ENCODE measurements at places on chromosomes 13 and 19. TPM values are rescaled to one million over a fixed set of nuclear protein-coding genes. Genes with fewer than 3 reads are reported as not detected.

- no peak overlapping the region for H3K4me3 ChIP-seq
- peaks cover 40% of the 10 kb centered on the region for H3K27me3 ChIP-seq
- no peak overlapping the region for H3K27ac ChIP-seq
- no peaks in the 10 kb centered on the region for H3K36me3 ChIP-seq
- peaks cover 41% of the 10 kb centered on the region for H3K4me1 ChIP-seq
- peak; percentile 93 for DNase-seq
Observed at GRCh38 chr19:13053761-13054625, 48.7 kb downstream of the LYL1 start.

NDUFA13 gene
- 309 TPM for total RNA-seq

PROZ gene
- total RNA-seq = not detected

DNA sequence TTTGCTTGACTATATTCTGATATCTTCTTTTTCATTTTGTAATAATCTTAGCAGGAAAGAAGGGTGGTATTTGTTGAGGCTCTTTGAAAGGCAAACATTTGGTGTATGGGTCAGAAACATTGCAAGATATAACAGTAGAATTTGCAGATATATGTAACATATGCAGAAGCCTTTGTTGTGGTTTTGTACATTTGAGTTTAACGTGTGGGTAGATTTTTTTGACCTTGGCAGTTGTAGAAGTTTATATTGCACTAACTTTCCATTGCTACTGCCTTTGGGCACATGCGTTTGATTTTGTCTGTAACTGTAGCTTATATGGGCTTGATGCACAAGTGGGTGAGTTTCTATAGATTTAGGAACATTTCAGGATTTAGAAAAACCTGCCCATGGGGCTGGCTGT lies 78.5 kb upstream of the SPRY2 start:
- no peak overlapping the region for H3K4me3 ChIP-seq
- H3K27me3 ChIP-seq = no peaks in the 10 kb centered on the region
- H3K27ac ChIP-seq = no peak overlapping the region
- no peak for DNase-seq
- no peaks in the 10 kb centered on the region for H3K36me3 ChIP-seq

GRCh38 chr19:29545866-29546582 lies 20.2 kb downstream of the VSTM2B start:
- H3K4me3 ChIP-seq = no peak overlapping the region
- no peak overlapping the region for H3K27ac ChIP-seq
- peaks cover 69% of the 10 kb centered on the region for H3K27me3 ChIP-seq
- DNase-seq = no peak

PSG2 gene
- total RNA-seq = not detected

DNA sequence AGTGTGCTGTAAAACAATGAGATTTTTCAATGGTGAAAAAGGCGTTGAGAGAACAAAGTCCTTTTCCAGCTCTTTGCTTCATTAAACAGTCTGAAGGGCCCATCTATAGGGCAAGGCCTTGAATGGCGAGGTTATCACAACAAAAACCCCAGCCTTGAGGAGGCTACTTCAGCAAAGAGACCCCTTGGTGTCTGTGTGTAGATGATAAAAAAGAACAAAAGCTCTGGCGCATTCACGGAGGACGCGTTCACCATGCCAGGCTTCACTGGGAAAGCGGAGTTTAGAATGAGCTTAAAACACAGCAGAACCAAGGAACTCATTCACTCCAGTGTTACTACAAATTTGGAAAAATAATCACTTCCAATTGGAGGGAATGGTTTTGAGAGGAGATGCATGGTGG lies 530.0 kb upstream of the ARGLU1 start:
- no peak overlapping the region for H3K4me3 ChIP-seq
- no peaks in the 10 kb centered on the region for H3K36me3 ChIP-seq
- no peak for DNase-seq

DNA sequence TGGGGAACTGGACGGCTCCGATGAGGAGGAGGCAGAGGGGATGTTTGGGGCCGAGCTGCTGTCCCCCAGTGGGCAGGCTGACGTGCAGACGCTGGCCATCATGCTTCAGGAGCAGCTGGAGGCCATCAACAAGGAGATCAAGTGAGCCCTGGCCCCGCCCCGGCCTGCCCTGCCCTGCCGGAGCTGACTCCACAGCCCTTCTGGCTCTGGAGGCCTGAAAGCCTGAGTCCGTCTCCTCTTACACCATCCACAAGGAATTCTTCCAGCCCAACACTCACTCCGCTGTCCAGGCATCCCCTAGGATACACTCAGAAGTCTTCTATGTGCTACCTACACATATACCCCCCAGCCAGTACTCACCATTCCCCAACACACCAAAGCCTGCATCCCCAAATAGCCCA lies 17.4 kb downstream of the PPFIA3 start:
- H3K27me3 ChIP-seq = no peaks in the 10 kb centered on the region
- no peak overlapping the region for H3K27ac ChIP-seq
- no peaks in the 10 kb centered on the region for H3K36me3 ChIP-seq
- H3K4me1 ChIP-seq = no peaks in the 10 kb centered on the region
- peak; percentile 32 for DNase-seq

DNA sequence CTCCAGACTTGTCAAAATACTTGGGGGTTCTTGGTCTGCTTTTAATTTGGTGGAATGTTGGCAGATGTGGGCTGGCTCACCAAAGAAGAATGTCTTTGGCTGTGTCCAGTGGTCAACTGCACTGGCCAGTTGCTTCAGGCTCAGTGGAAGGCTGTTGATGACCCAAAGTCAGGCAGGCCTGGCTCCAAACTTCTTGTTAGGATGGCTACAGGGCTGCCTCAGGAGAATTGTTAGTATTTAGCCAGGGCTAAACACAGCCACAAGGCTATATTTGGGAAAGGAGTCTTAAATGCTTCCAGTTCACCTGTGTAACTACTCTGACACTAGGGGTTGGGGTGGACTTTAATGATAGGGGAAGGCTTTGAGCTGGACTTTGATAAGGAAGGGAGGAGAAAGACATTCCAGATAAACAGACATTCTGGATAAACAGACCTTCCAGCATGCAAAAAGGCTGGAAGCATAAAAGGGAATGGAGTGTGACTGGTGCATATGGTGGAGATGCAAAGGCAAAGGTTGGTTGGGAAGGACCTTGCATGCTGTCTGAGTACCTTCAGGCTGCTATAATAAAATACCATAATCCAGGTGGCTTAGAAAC lies 116.8 kb downstream of the FOXO1 start:
- H3K36me3 ChIP-seq = no peaks in the 10 kb centered on the region
- H3K27ac ChIP-seq = no peak overlapping the region
- H3K4me1 ChIP-seq = no peaks in the 10 kb centered on the region
- DNase-seq = no peak

- 0 out of 2 replicates have a peak, but pooled peaks cover 9% of the 10 kb centered on the region for H3K4me1 ChIP-seq
- DNase-seq = no peak
- H3K4me3 ChIP-seq = no peak overlapping the region
- H3K27me3 ChIP-seq = no peaks in the 10 kb centered on the region
- H3K36me3 ChIP-seq = no peaks in the 10 kb centered on the region
- no peak overlapping the region for H3K27ac ChIP-seq
Observed at GRCh38 chr13:44627441-44627840, 51.3 kb upstream of the TSC22D1 start.

GRCh38 chr13:64925727-64926126 lies 2304.4 kb downstream of the PCDH9 start:
- peaks cover 13% of the 10 kb centered on the region for H3K4me1 ChIP-seq
- no peaks in the 10 kb centered on the region for H3K36me3 ChIP-seq
- DNase-seq = no peak

DNA sequence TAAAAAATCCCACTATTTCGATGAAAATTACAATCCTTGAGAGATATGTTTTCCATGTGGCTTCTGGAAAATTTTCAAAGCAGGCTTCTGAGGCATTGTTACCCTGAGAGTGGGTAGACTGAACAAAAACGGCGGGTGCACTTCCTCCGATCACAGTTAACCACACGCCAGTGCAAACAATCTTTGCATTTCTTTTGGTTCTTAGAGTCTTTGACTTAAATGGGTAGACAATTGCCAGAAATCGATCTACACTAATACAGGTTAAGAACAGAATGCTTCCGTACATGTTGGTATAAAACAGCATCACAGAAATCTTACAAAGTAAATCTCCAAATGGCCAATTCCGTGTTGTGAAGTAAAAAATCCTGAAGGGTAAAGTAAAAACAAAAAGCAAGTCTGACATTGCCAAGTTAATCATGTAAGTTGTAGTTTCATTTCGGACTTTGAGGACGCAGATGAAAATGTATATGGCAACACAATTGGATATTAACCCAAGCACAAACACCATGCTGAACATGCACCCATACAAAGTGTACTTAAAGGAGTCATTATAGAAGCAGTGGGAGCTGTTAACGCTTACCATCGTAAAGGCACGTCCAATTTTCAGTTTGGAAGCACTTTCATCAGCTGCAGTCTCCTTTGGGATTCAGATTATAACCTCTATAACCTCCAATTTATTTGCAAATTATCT lies 927 bp downstream of the LPAR6 start:
- H3K27me3 ChIP-seq = no peaks in the 10 kb centered on the region
- no peaks in the 10 kb centered on the region for H3K4me1 ChIP-seq
- no peak overlapping the region for H3K27ac ChIP-seq
- DNase-seq = no peak

- no peak overlapping the region for H3K4me3 ChIP-seq
- H3K27me3 ChIP-seq = no peaks in the 10 kb centered on the region
- H3K27ac ChIP-seq = no peak overlapping the region
- no peak for DNase-seq
Observed at GRCh38 chr13:50580684-50581305, 262.7 kb downstream of the DLEU7 start.

- no peaks in the 10 kb centered on the region for H3K27me3 ChIP-seq
- H3K4me3 ChIP-seq = no peak overlapping the region
- H3K27ac ChIP-seq = no peak overlapping the region
- no peaks in the 10 kb centered on the region for H3K36me3 ChIP-seq
- DNase-seq = no peak
Observed at GRCh38 chr13:109941951-109942350, 155.6 kb upstream of the IRS2 start.

GRCh38 chr19:3931041-3931440 lies 1.8 kb upstream of the NMRK2 start:
- peak; percentile 13 for DNase-seq
- H3K4me1 ChIP-seq = no peaks in the 10 kb centered on the region
- H3K36me3 ChIP-seq = no peaks in the 10 kb centered on the region
- H3K27ac ChIP-seq = no peak overlapping the region

PCDH8 gene
- not detected for total RNA-seq

DNA sequence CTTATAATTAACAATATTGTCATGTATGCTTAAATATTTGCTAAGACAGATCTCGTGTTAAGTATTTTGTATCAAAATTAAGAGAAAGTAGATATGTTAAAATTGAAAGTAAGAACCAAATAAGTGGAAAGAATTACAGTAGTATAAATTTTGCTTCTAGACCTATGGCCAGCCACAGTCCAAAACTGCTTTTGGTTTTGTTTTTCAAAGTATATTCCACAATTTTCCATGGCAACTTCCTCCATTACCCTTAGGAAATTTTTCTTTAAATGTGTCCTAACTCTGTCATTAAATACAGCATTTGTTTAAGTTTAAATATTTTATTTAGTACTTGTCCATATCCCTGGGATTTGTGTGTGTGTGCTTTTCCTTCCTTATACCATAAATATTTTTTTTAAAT lies 689.0 kb downstream of the DIAPH3 start:
- no peaks in the 10 kb centered on the region for H3K36me3 ChIP-seq
- no peak for DNase-seq
- no peak overlapping the region for H3K27ac ChIP-seq
- no peak overlapping the region for H3K4me3 ChIP-seq

GRCh38 chr19:51572908-51573307 lies 1.8 kb downstream of the ZNF175 start:
- H3K4me3 ChIP-seq = no peak overlapping the region
- 0 out of 2 replicates have a peak, but pooled peaks cover 9% of the 10 kb centered on the region for H3K27me3 ChIP-seq

GRCh38 chr13:35936246-35936978 lies 194.8 kb downstream of the DCLK1 start:
- H3K4me3 ChIP-seq = no peak overlapping the region
- H3K4me1 ChIP-seq = no peaks in the 10 kb centered on the region
- no peaks in the 10 kb centered on the region for H3K27me3 ChIP-seq

DNA sequence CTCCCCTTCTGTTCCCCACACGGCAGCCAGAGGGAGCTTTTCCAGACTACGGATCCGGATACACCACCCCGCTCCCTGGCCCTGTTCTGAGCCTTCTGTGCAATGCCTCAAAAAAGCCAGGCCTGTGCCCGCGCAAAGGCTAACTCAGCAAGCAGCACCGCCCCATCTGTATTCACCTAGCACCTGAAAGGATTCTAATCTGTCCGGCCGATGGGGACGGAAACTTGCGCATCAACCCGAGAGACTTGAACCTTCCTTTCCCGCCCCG lies 589 bp downstream of the ZBTB45 start:
- peak; percentile 59 for DNase-seq
- peak overlapping the region; percentile 83 for H3K4me3 ChIP-seq
- peak overlapping the region; percentile 68 for H3K27ac ChIP-seq
- H3K36me3 ChIP-seq = no peaks in the 10 kb centered on the region

GRCh38 chr19:1945899-1946298 lies 4.9 kb downstream of the CSNK1G2 start:
- H3K27me3 ChIP-seq = no peaks in the 10 kb centered on the region
- H3K27ac ChIP-seq = no peak overlapping the region
- no peaks in the 10 kb centered on the region for H3K36me3 ChIP-seq
- no peak for DNase-seq
- H3K4me3 ChIP-seq = no peak overlapping the region
- no peaks in the 10 kb centered on the region for H3K4me1 ChIP-seq

DNA sequence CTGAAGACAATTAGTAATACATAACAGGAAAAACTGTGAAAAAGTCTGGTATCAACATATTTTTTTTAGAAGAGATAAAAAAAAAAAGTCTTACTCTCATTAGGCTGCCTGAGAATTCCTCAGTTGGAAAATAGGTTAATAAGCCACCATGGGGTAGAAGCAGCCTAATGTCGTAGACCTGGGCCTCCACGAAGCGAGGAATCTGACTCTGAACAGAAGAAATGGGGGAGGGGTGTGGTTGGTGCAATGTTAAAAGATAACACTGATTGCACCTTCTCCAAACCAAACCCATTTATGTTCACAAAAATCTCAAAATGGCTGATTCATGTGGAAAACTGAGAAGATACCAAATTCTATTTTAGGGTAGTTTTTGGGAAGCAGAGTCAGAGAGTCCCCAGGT lies 62.4 kb downstream of the MPHOSPH8 start:
- no peak for DNase-seq
- H3K4me3 ChIP-seq = no peak overlapping the region
- H3K27ac ChIP-seq = no peak overlapping the region
- H3K4me1 ChIP-seq = no peaks in the 10 kb centered on the region

CALR3 gene
- total RNA-seq = not detected

GRCh38 chr19:36707134-36707533 lies 19.7 kb downstream of the ZNF567 start:
- H3K27ac ChIP-seq = no peak overlapping the region
- H3K4me1 ChIP-seq = no peaks in the 10 kb centered on the region
- no peak overlapping the region for H3K4me3 ChIP-seq
- no peaks in the 10 kb centered on the region for H3K27me3 ChIP-seq
- no peak for DNase-seq

DNA sequence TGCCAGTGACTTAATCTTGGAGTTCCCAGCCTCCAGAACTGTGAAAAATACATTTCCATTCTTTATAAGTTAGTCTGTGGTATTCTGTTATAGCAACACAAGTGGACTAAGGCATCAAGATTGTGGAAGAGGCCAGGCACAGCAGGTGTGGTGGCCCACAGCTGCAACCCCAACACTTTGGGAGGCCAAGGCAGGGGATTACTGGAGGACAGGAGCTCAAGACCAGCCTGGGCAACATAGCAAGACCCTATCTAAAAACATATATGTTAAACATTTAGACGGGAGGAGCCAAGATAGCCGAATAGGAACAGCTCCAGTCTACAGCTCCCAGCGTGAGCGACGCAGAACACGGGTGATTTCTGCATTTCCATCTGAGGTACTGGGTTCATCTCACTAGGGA lies 310.4 kb downstream of the FOXO1 start:
- H3K27ac ChIP-seq = no peak overlapping the region
- H3K36me3 ChIP-seq = no peaks in the 10 kb centered on the region
- H3K4me3 ChIP-seq = no peak overlapping the region

Measured in PC-9 (cell line).